ENCODE measurements at places on chromosomes 1 and 21.

DNA sequence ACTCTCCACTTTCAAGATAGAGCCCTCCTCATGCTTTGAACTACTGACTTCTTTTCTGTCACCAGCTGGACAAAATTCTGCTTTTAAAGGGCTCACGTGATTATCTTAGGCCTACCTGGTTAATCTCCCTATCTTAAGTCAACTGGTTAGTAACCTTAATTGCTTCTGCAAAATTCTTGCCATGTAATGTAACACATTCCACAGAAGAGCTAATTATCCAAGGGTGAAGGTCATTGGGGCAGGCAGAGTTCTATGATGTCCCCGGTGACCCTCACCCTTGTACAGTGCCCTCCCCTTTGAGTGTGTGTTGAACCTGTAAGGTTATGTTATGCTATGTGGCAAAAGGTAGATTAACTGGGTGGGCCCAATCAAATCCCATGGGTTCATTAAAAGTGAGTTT lies 25.2 kb upstream of the FOXE3 start:
- DNase-seq, result no peak

- no peak for DNase-seq
These were observed 47.3 kb downstream of the LYPLAL1 start for GRCh38 chr1:219220945-219221344.

- no peak for DNase-seq
These were observed 90.5 kb downstream of the LIPI start for GRCh38 chr21:14120091-14120734.

- DNase-seq, result no peak
These were observed 490.4 kb downstream of the PTPRC start for GRCh38 chr1:199129247-199129646.

GRCh38 chr1:202349206-202349928 lies 868 bp downstream of the PPP1R12B start:
- DNase-seq, result no peak

All from hypothalamus (tissue), 51 donors.